Spleen (tissue), 13 donors: ENCODE measurements at places on chromosomes 13 and 19. TPM values are rescaled to one million over a fixed set of nuclear protein-coding genes. Genes with fewer than 3 reads are reported as not detected.
A peak's percentile ranks its signal among the peaks of the same experiment; 100 is the strongest.

DNA sequence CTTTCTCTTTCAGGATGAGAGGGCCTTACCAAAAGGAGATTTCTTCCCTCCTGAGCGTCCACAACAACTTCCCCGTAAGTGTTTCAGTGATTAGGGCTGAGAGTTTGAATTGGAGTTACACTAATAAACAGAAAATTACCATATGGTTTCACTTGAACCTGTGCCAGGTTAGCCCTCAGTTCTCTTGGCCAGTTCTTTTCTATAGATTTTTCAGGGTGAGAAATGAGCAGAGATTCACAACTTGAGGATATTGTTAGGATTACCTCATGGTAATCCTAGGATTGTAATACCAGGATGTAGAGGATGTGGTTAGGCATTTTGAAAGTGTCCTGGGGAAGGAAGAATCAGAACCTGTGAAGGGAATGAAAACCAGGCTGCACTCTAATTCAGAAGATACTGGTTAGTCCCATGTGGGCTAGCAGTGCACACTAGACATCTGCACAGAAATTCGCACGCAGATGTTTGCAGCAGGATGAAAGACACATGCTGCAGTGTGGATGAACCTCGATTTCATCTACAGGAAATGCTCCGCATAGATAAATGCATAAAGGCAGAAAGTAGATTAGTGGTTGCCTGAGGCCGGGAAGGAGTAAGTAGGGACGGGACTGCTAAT, 24.1 kb downstream of the HNRNPM start:
- no peak for DNase-seq

- DNase-seq: no peak
Measured at GRCh38 chr13:95921485-95921884, 131.7 kb downstream of the UGGT2 start.

DNA sequence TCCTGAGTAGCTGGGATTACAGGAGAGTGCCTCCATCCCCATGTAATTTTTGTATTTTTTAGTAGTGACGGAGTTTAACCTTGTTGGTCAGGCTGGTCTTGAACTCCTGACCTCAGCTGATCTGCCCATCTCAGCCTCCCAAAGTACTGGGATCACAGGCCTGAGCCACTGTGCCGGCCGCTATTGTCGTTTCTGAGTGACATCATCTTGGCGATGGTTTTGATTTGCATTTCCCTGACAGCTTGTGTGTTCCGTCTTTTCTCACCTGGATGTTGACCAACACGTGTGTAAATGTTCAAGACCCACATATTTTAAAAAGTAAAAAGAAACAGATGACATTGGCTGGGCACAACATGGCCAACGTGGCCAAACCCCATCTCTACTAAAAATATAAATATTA, 12.8 kb upstream of the MKNK2 start:
- no peak for DNase-seq

- DNase-seq: peak; percentile 91
Measured at GRCh38 chr19:53868091-53868891, 608 bp downstream of the MYADM start.

GRCh38 chr19:3055741-3056416, 6.4 kb downstream of the TLE5 start:
- DNase-seq: no peak

- DNase-seq: peak; percentile 48
Measured at GRCh38 chr19:2587001-2587719, 111.2 kb downstream of the GADD45B start.

DNA sequence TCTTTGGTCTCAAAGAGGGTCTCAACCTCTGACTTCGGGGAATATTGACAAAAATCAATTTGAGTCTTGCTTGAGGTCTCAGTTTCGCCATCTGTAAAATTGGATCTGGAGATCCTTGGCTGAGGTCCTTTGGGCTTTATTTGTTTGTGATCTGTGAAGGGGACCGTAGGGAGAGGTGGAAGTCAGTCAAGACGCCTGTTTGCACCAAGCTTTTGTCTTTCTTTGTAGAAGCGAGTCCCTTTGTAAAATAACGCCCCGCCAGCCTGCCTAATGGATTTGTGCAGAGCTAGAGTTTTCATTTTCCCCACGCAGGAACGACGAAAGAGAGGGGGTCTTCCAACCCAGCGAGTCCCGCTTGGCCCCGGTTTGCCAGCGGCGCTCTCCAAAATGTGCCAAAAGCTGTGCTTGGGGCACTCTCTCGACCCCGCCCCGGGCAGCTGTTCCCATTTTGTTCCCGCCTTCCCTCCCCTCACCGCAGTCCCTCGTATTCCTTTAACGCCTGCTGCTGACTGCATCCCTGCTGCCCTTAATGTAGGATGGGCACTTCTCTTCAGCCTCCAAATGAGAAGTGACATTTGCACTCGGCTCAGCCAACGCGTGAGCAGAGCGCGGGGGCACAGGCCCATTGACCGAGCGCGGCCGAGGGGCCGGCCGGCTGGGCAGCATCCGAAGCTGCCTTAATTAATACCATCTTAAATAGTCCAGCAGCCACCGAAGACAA, 13.0 kb downstream of the ZIC5 start:
- DNase-seq: no peak

- no peak for DNase-seq
Measured at GRCh38 chr19:46030812-46031550, 8.1 kb upstream of the PGLYRP1 start.

- no peak for DNase-seq
Measured at GRCh38 chr19:14138576-14139265, 2.3 kb upstream of the ASF1B start.

DNA sequence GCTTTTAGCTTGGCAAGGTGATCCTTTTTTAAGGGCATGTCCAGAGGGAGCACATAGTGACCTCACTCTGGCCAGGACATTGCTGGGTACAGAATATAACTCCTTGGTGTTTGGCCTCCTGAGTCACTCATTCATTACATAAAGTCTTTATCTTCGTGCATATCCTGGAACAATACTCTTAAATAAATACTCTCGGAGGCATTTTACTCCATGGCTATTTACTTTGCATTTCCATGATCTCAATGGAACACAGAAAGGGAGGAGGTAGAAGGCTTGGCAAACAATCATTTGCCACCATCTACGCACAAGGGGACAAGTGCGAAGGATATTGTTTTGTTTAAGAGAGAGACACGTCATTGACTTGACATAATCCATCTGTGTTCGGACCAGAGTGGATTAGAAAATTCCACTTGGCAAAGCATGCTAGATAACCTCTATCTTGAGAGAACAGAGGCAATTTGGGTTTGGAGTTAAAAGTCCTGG, 210.0 kb downstream of the IRS2 start:
- DNase-seq: no peak

GRCh38 chr19:40241809-40242384, 15.4 kb upstream of the CCNP start:
- peak; percentile 83 for DNase-seq

- DNase-seq: no peak
Measured at GRCh38 chr19:44839276-44839675, 6.8 kb upstream of the NECTIN2 start.

CNN1 gene
- total RNA-seq: 2.0 TPM

SMIM44 gene
- total RNA-seq: not detected

IL4I1 gene
- total RNA-seq: 2.8 TPM

FBXO17 gene
- 4.9 TPM for total RNA-seq
